ENCODE measurements at places on chromosomes 11 and 22.

DNA sequence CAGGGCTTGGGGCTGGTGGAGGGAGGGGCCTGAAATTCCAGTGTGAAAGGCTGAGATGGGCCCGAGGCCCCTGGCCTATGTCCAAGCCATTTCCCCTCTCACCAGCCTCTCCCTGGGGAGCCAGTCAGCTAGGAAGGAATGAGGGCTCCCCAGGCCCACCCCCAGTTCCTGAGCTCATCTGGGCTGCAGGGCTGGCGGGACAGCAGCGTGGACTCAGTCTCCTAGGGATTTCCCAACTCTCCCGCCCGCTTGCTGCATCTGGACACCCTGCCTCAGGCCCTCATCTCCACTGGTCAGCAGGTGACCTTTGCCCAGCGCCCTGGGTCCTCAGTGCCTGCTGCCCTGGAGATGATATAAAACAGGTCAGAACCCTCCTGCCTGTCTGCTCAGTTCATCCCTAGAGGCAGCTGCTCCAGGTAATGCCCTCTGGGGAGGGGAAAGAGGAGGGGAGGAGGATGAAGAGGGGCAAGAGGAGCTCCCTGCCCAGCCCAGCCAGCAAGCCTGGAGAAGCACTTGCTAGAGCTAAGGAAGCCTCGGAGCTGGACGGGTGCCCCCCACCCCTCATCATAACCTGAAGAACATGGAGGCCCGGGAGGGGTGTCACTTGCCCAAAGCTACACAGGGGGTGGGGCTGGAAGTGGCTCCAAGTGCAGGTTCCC, at the start of gene APOC3:
TSS of gene APOC3 (plus strand) at position 383 of the 659 bp plus-strand sequence. CDS start 676 bp downstream, outside the sequence.
- no peak for DNase-seq

DNA sequence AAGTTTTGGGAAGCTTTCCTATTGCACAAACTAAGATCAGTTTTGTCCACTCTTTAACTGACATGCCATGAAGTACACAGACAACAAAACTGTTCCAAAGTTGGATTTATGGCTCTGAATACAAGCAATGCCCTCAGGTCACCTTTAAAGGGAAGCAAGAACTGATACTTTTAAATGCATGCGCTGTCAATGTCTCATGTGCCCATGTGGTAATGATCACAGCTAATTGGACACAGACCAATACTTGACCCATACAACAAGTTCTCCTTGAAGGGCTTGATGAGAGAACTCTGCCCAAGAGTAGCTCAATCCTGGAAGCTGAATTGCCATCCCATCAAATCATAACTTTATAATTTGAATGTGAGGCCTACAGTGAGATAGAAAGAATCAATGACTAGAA, 624.9 kb downstream of the ETS1 start:
- no peak for DNase-seq

DNA sequence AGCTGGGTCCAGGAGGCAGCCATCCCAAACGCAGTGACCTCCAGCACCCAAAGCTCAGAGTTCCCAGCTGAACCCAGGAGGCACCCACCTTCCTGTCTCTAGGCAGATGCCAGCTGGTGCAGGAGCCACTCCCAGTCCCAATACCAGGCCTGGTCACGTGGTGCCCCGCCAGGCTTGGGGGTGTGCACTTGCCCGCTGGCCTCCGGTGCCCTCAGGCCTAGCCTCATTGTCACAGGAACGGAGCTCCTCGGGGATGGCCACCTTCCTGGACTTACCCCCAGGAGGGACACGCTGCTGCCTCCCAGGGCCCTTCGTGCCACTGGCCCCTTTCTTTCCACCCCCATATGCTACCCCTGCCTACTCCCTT, 4.6 kb downstream of the BID start:
- no peak for DNase-seq

GRCh38 chr11:59201353-59201752, 11.4 kb downstream of the MPEG1 start:
- no peak for DNase-seq

- DNase-seq = no peak
Observed at GRCh38 chr11:118734031-118734430, 54.6 kb upstream of the TREH start.

All from GM13977 (cell line).